ENCODE measurements at places on chromosomes 6 and 20.

DNA sequence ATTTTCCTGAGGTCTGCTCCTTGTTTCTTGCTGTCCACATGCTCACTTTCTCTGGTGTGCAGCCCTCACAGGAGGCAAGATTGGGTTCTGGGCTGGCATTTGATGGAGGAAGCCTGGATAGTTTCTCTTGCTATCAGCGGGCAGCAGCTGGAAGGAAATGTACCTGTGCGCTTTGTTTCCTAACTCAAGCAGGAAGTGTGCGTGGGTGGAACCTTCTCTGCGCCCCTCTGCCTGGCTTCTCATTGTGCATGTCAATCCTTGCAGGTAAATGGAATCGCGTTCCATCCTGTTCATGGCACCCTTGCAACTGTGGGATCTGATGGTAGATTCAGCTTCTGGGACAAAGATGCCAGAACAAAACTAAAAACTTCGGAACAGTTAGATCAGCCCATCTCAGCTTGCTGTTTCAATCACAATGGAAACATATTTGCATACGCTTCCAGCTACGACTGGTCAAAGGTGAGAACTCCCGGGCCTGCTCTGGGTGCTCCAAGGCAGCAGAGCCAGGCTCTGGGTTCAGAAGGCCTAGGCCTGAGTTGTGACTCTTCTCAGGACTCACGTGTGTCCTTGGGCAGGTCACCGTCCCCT, 16.8 kb upstream of the RBM38 start:
- no peak for DNase-seq

GRCh38 chr6:129130959-129131681, 248.2 kb downstream of the LAMA2 start:
- DNase-seq, result no peak

DNA sequence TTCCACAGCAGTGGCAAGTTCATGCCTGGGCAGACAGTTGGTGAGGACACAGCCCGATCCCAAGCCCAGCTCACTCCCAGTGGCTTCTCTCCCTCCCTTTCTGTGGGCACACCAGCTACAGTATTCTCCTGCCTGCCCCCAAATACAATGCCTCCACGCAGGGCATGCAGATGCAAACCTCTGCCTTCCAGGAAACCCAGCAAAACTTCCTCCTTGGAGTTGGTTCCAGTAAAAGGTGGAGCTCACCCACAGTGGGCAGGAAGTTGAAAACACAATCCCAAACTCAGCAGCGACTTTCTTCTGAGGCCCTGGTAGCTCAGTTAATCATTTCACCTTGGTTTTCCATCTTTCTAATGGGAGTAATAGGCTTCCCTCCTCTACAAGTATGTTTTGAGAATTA, 93.7 kb downstream of the LY86 start:
- no peak for DNase-seq

DNA sequence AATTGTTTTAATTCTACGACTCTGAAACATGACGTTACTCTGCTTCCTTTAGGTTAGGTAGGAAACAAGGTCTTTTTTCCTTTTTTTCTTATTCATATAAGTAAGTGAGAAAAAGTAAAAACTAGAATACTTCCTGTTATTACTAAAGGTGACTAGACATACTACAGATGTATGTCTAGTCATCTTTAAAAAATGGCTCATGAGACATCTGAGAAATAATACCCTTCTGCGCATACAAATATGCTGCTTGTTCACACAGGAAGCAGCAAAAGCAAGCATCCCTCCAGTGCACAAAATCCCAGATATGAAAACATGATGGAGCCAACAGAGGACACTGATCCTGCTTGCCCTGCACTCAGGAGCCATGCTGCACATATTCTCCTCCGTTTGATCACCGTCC, 699.1 kb downstream of the EPM2A start:
- DNase-seq, result no peak

- no peak for DNase-seq
These were observed 148.7 kb downstream of the CD83 start for GRCh38 chr6:14266266-14266665.

- no peak for DNase-seq
These were observed 20.5 kb downstream of the FOXF2 start for GRCh38 chr6:1409774-1410465.

DNA sequence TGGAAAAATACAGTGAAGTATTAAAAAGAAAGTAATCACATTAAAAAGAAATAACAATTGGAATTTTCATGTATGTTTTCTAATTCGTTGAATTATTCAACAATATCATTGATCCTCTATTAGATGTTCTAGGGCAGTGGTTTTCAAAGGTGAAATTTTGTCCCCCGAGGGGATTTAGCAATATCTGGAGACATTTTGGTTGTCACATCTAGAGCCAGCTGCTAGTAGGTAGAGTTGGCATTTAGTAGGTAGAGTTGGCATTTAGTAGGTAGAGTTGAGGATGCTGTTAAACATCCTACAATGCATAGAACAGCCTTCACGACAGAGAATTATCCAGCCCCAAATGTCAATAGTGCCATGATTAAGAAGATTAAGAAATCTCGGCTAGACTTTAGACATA, 173.7 kb downstream of the BCAS1 start:
- DNase-seq, result no peak

- no peak for DNase-seq
These were observed 230.3 kb downstream of the IBTK start for GRCh38 chr6:82017288-82017687.

- peak; percentile 9 for DNase-seq
These were observed at the start of gene NKAPL for GRCh38 chr6:28258877-28259777. TSS of gene NKAPL (plus strand) at chr6:28259297. CDS start at chr6:28259372, 75 bp downstream.

DNA sequence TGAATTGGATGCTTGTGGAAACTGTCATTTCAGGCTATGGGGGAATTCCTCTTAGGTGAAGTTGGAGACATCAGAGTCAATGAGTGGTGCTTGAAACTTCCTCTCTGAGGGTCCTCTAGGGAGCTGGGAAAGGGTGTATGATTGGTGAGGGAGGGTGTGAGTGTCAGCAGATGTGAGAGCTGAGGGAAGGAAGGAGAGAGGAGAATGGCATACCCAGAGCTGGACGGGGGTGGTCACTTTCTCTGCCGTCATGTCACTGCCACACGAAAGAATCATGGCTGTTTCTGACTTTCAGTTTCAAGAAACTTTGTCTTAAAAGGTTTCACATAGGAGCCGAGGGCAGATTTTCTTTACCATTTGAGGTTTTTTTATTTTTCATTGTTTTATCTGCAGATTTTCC, 50.3 kb downstream of the DEK start:
- DNase-seq, result no peak

DNA sequence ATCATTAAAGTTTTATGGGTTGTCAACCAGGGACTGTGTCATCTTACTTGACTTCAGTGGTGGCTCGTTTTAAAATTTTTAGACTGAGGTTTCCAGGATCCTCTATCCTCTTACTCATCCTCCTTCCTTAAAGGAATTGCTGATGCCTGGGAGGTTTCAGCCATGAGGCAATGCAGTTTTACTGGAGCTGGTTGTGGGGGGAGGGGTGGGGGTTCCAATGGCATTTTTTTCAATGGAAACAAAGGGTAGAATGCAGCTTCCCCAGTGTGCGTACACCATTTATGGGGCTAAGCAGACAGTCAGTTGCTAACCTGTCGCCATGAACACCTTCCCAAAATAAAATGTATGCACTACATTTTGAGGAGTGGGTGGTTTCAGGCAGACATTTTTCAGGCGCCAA, 88.0 kb downstream of the METTL24 start:
- DNase-seq, result no peak

GRCh38 chr6:125952764-125953501, 3.6 kb upstream of the HINT3 start:
- no peak for DNase-seq

DNA sequence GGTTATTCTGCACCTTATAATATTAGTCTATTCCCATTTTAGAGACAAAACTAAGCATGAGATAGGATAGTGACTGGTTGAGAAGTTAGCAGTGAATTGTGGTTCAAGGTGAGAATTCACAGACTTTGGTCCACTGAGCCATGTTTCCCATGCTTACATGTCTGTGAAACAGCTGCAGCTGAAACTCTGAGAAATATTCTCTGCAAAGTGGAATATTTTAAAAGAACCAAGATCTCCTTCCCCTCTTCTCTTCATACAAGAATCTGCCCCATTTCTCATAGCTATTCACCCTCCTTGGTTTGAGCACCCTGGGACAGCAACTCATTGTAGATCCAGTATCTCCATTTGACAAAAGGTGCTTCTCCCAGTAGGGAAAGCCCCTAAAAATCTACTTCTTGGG, 70.2 kb upstream of the TMEM170B start:
- DNase-seq, result no peak

DNA sequence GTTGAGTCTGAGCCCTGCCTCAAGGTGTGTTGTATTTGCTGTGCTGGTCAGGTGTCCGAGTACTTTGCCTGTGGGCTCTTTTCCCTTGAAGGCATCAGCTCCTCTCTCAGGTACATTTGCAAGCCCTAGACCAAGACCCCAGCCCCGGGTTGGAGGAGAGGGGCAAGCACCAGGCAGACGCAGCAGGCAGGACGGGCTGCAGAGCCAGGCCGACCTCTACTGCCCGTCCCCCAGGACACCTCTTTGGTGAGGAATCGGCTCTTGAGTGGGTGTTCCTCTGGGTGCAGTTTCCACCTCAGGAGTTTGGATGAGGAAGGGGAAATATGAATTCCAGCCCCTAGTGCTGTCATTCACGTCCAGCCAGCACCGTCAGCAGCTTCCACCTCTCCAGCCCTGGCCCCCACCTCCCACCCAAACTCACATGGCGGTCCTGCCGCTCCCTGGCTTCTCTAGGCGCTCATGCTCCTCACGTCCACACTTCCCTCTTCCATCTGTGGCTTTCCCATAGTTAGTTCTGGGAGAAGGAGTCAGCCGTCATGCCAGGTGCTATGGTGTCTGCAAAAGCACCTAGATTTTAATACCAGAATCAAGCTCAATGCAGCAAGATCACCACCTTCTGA, 183.9 kb downstream of the DLL1 start:
- DNase-seq, result no peak

DNA sequence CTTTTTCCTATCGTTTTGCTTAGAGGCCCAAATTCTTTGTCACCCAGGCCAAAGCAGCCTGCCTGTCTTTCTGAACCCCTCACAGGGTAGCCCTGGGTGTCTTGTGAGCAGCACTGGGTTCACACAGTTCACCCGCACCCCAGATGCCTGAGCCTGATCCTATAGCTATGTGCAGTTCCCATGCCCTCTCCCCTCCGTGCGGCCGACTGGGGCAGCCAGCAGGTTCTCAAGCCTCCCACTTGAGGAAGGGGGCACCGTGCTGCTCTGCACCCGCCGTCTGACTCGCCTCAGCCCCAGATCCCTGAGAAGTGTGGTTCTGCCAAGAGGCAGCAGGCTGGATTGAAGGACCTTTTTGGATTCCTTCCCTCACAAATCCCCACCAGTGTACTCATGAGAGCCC, 89.0 kb downstream of the PSMB1 start:
- DNase-seq, result no peak

DNA sequence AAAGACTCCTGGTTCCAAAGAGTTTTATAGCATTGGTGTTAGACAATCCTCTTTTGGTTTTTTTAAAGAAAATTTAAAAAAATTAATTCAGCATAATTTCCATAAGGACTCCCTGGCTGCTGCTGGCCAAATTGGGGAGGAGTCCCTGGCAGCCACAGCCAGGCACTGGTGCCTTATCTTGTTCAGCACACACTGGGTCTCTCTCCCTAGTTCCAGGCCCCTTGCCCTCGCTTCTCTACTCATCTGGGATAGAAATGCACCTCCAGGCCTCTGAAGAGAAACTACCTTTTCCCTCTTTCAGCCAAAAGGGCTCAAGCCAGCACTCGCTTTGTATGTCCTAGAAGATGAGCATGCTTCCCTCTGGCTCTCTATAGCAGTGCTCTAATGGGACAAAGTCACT, 13.4 kb upstream of the MAPK13 start:
- no peak for DNase-seq

GRCh38 chr20:24834310-24834709, 114.8 kb upstream of the CST7 start:
- DNase-seq, result no peak

- DNase-seq, result no peak
These were observed 27.8 kb downstream of the FOXA2 start for GRCh38 chr20:22556565-22557056.

DNA sequence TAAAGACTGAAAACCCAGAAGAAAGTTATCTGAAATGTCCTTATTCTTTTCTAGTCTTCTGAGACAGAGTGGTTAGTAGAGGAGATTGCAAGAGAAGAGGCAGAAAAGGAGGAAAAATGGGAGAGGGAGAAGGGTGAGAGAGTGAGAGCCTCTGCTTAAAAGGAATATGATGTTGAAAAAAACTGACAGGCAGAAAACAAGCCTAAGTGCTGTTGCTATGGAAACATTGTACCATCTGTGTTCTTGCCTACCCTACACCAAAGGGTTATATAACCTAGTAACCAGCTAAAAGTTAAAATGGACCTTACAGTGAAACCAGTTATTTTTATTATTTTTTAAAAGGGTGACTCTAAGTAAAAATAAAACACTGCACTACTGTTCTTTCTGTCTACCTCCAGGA, 28.3 kb upstream of the SH3BGRL2 start:
- no peak for DNase-seq

DNA sequence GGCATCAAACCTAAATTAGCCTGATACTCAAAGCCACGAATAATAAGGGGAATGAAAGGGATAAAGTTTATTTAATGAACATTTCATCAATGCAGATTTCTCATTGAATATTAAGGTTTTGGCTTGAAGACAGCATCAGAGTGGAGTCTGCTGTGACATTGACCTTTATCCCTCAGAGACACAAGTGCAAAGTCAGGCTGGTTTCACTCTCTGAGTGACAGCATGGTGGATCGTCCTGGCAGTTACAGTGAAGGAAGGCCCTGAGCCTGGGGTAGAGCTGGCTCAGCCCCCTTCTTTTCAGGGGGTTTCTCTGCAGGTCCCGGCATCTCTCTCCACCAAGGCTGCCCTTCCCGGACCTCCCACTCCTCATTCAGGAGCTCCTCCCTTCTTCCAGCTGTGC, 503.1 kb downstream of the PREX1 start:
- no peak for DNase-seq

GRCh38 chr6:52597738-52598122, 20.9 kb upstream of the TRAM2 start:
- no peak for DNase-seq

DNA sequence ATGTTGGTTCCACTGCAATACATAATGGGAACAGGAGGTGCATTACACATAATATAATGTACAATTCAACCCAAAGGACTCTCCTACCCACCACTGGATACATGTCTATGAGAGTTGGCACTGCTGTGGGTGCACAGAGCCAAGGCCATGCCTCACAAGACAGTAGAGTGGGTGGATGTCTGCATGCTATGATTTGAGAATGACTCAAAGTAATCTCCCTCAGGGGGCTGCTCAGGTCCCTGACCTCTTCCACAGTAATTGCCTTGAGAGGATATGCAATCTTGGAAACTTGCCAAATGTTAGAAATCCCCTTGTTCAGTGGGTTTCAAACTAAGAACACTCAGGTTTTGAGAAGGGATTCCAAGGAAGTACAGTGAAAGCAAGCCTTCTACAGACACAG, 79.0 kb downstream of the ANKEF1 start:
- no peak for DNase-seq

GRCh38 chr6:45718131-45718530, 297.5 kb downstream of the CLIC5 start:
- no peak for DNase-seq

- no peak for DNase-seq
These were observed 17.1 kb upstream of the NTSR1 start for GRCh38 chr20:62691487-62691886.
